ENCODE measurements at places on chromosomes 11 and 22.

- DNase-seq, result no peak
These were observed 937.9 kb upstream of the CCDC90B start for GRCh38 chr11:84224042-84224441.

- DNase-seq, result no peak
These were observed 104.9 kb downstream of the FAM76B start for GRCh38 chr11:95684701-95685100.

DNA sequence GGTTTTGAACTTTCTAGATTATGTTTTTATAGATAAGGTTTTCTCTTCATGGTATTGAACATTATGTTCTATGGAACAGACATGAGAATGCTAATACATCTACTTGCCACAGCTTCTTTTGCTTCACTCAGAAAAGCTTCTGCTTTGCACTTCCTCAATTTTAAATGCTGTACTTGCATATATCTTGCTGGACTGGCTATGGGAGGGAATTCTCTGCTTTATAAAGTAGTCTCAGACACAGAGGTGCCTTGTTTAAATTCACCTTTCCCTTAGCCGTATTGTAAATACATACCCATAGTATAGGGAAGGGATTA, 173.9 kb downstream of the DDX10 start:
- DNase-seq, result no peak

GRCh38 chr22:35172442-35172841, 84.9 kb upstream of the HMGXB4 start:
- DNase-seq, result no peak

GRCh38 chr11:83051760-83052671, 19.7 kb downstream of the RAB30 start:
- no peak for DNase-seq
